ENCODE measurements at places on chromosomes 7 and 10.

DNA sequence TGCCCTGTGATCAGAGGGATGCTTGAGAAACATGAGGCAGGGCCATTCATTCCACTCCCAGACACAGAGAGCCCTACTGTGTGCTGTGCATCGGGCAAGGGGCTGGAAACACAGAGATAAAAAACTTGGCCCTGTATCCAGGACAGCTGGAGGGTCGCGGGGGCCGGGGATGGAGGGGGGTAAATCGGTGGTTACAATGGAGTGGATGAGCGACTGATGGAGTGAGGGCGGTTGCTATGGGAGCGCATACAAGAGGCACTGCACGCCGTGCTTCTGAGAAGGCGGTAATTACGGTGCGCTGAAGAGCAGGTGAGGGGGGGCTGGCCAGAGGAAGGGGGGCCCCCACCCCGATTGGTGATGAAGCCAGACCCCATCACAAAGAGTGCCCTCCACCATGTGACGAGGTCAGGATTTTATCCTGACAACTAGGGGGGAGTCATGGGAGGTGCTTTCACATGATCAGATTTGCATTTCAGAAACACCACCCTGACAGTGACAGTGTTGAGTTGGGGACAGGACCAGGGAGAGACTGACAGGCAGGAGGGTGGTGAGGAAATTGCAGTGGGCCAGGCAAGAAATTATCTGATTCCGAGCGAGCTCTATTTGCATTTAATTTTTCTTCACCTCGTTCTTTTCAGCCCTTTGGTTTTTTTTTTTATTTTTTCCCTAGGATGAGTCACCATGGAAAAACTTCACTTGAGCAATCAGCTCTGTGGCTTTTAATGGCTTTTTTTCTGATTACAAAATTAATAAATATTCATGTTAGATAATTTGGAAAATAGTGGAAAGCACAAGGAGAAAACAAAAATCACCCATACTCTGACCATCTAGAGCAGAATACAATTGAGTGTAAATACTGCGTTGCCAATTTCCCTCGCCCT lies 7.8 kb downstream of the CPA5 start:
- no peak for DNase-seq

DNA sequence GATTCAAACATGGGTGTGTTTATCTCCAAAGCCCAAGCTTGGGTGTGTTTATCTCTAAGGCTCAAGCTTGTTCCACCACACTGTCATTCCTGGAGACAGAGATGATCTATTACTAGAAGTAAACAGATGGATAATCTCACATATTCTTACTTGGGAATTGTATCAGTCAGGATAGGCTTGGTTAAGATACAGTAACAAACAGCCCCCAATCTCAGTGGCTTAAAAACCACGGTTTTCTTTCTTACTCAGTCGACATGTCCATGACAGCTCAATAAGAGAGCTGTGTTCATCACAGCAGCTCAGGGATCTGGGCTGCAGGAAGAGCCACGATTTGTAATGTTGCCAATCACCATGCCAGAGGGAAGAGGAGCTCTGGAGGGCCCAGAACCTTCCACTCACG lies 38.5 kb upstream of the LOXL4 start:
- no peak for DNase-seq

GRCh38 chr7:519484-520390 lies at the start of gene PDGFA:
Gene PDGFA (minus strand): TSS chr7:519846. CDS start chr7:519001, 845 bp downstream.
- DNase-seq: no peak

- no peak for DNase-seq
Measured at GRCh38 chr10:130935897-130936550, 375.5 kb downstream of the TCERG1L start.

GRCh38 chr10:117188371-117188770 lies 8.9 kb upstream of the KCNK18 start:
- no peak for DNase-seq

- no peak for DNase-seq
Measured at GRCh38 chr10:77970869-77971803, 44.6 kb upstream of the DLG5 start.

DNA sequence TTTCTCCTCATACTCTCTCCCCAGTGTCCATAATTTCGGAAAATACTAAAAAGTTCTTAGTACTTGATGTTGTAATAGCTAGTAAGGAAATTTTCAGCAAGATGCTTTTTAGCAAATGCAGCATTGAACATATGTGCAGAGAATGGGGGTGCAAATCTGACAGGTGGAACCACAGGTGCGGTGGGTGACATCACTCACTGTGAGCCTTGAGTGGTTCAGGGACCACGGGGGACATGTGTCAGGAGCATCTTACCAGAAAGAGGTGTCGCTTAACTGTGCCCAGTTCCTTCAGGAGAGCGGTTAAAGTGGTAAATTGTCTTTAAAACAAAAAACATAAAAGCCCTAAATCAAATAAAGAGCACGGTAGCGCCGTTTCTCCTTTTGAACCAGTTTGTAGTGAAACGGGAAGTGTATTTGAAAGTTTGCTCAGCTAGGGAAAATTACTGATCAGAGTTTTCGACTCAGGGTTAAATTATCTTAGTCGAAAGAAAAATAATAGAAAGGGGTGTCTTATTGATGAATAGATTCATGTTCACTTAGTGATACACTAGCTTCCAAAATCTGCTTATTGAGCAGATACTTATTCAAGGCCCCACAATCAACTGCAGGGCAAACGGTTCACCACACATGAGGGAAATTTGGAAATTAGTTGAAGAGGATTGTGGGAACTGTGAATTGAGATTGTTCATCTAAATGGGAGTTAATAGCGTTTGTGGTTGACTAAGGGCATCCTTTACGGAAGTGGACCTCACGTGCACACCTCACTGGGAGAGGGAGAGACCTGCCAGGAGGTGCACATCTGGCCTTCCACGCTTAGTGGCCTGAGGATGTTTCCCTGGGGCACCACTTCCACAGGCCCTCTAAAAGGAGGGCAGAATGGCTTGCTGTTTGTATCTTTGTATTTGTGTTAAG lies 12.7 kb downstream of the CUL1 start:
- DNase-seq: no peak

DNA sequence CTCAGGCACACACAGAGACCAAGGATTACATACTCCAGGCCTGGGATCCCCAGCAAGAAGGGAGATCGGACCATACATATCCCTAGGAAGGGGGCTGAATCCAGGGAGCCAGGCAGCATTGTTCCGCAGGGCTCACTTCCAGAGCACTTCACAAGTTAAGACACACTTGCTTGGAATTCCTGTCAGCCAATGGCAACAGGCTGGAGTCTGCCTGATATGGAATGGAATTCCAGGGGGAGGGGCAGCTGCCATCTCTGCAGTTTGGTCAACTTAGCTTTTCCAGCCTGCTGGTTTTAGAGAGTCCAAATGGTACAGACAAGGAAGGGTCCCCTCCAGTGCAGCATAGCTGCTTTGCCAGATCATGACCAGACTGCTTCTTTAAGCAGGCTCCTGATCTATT lies 290.0 kb upstream of the GLI3 start:
- no peak for DNase-seq

GRCh38 chr10:35188954-35189353 lies 62.3 kb downstream of the CREM start:
- no peak for DNase-seq

- DNase-seq: no peak
Measured at GRCh38 chr10:30134171-30134945, 75.0 kb upstream of the JCAD start.

GRCh38 chr7:73341877-73342276 lies 13.9 kb downstream of the FKBP6 start:
- no peak for DNase-seq

DNA sequence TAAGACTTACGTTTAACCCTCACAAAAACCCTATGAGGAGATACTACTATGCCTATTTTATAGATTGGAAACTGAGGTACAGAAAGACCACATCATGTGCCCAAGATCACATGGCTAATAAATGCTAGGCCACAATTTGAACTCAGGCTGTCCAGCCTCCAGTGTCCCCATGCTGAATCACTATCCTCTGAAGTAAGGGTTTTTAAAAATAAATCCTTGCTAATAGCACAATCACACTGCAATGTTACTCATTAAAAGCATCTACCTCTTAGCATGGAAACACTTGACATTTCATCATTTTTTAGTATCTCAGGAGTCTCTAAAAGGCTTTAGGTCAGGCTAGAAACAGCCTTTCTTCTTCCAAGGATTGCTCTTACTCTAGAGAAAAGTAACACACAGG lies 50.0 kb upstream of the PPP1R3C start:
- no peak for DNase-seq

DNA sequence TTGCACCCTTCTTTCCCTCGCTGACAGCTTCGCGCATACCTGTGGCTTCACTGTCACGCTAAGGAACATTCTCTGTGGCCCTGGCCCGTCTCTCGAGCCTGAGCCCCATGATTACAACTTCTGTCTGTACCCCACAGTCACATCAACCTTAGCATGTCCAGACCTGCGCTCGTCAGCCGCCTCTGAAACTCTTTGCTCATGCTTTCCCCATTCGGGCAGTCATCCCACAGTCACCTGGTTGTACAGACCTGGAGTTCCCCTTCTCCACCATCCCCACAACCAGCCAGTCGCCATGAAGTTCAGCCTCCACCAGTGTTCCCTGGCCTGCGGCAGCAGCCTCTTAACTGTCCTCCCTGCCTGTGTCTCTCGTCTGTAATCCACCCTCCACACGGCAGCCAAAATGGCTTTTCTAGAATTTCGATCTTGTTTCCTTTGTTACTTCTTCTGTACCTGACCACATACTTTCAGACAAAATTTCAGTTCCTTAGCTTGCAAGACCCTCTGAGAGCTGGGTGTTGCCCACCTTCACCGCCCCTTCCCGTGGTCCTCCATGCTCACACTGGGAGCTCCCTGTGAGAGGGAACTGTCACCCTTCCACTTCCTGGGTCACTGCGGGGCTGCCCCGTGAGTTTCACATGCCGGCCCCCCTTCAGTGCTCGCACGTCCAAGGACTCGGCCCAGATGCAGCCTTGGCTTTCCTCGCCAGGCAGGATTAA lies 229.2 kb downstream of the CELF2 start:
- DNase-seq: no peak

DNA sequence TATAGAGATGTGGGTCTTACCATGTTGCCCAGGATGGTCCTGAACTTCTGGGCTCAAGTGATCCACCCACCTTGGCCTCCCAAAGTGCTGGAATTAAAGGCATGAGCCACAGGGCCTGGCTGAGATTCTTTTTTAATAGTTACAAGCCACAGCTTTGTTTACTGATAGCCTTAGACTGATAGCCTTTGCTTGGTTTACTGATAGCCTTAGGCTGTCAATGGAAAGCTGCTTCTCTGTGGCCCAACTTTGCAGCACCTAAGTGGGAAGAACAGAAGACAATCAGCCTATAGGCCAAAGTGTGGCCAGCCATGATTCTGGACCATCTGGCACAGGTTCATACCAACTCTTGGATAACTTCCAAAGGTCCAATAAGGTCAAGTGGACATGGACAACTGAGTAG lies 24.1 kb upstream of the CDCA7L start:
- no peak for DNase-seq

GRCh38 chr7:158753900-158754299 lies 49.3 kb upstream of the NCAPG2 start:
- DNase-seq: no peak

DNA sequence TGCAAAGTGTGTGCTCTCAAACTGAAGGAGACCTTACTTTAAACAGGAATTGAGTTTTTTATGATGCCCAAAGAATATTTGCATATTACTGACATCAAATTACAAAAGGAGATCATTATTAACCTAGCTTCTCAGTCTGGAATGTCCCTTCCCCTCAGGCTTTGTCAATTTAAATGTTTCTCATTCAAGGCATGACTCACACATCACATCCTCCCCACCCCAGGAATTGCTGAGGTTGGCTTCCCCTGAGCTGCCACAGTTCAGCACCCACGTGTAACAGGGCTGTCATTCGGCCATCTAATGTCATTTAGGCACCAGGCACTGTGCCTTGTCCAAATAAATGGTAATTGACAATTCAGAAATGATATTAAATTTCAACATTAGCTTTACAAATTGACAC lies 305.9 kb upstream of the MGMT start:
- DNase-seq: no peak

GRCh38 chr7:155283565-155284194 lies 14.0 kb upstream of the INSIG1 start:
- no peak for DNase-seq

GRCh38 chr7:152093717-152094116 lies 68.2 kb downstream of the GALNT11 start:
- no peak for DNase-seq

- DNase-seq: no peak
Measured at GRCh38 chr10:6195846-6196245, 6.9 kb upstream of the PFKFB3 start.

DNA sequence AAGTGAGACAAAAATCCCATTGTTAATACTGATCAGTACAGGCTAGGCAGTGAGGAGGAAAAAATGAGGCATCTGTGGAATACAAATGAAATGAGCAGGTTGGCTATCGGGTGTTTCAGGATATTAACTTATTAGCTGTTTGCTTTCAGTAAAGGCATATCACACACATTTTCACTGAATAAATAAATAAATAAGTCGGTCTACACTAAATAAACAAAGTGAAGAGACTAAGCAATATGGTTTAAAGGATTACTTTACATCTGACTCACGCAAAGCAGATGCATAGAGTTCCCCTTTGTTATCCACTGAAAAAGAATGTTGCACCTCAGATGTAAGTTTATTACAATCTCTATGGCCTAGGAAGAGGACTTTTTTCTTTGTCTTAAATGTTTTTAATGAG lies 6.3 kb upstream of the SEMA3A start:
- no peak for DNase-seq

GRCh38 chr7:105198223-105198622 lies 184.2 kb downstream of the KMT2E start:
- DNase-seq: no peak

GRCh38 chr7:22853674-22854157 lies 31.1 kb upstream of the TOMM7 start:
- DNase-seq: peak; percentile 43

- DNase-seq: no peak
Measured at GRCh38 chr7:85065306-85065705, 121.5 kb downstream of the SEMA3D start.

DNA sequence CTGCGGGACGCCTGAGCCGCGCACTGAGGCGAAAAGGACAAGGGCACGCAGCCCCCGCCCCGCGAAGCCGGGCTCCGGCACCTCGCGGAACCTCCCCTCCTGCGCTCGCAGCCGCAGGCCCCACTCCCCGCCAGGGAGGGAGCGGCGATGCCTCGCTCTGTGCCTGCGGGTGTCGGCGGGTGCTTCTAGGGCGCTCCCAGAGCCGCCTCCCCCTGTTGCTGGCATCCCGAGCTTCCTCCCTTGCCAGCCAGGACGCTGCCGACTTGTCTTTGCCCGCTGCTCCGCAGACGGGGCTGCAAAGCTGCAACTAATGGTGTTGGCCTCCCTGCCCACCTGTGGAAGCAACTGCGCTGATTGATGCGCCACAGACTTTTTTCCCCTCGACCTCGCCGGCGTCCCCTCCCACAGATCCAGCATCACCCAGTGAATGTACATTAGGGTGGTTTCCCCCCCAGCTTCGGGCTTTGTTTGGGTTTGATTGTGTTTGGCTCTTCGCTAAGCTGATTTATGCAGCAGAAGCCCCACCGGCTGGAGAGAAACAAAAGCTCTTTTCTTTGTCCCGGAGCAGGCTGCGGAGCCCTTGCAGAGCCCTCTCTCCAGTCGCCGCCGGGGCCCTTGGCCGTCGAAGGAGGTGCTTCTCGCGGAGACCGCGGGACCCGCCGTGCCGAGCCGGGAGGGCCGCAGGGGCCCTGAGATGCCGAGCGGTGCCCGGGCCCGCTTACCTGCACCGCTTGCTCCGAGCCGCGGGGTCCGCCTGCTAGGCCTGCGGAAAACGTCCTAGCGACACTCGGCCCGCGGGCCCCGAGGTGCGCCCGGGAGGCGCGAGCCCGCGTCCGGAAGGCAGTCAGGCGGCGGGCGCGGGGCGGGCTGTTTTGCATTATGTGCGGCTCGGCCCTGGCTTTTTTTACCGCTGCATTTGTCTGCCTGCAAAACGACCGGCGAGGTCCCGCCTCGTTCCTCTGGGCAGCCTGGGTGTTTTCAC lies 519 bp downstream of the ITGB8 start:
- peak; percentile 25 for DNase-seq
